GM12892 (cell line): ENCODE measurements at places on chromosomes 3 and 15.

- no peak for DNase-seq
Measured at GRCh38 chr3:157329551-157329950, 107.1 kb upstream of the PTX3 start.

GRCh38 chr3:151501171-151501922, 40.5 kb upstream of the IGSF10 start:
- no peak for DNase-seq

DNA sequence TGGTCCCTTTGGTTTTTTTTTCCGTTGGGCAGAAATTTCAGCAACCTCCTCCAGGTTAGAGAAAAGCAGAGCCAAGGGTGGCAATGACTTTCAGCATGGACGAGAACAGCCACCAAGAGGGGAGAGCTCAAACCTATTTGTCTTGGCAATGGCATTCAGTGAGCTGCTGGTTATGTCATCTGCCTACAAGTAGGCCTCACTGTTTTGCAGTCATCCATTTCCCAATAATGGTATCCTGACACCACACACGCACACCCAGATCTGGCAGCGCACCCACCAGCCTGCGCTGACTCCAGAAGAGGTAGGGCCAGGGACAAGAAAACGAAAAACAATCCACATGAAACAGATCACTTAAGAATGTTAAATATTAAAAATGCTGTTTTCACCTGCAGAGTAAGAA, 92.3 kb downstream of the MAGI1 start:
- DNase-seq: no peak

DNA sequence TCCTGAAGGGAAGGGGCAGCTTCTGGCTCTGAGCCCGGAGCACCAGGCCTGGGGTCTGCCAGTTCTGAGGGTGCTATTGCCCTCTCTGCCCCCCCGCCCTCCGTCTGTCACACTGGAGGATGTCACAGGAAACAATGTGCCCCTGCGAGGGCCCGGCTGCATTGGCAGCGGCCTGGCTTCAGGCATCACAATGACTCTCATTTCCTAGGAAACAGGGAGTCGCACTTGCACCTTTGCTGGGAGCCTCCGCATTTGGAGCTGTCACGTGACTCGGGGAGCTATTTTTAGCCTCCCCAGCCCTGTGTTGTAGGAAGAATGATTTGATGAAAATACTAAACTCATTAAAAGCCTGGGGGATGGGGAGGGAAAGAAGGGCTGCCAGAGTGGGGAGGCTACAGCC, 518.9 kb downstream of the SHQ1 start:
- no peak for DNase-seq

- DNase-seq: no peak
Measured at GRCh38 chr15:37081983-37082382, 18.4 kb downstream of the MEIS2 start.

GRCh38 chr15:50077176-50077575, 41.9 kb downstream of the ATP8B4 start:
- DNase-seq: no peak

GRCh38 chr3:27658741-27659140, 63.4 kb downstream of the EOMES start:
- DNase-seq: no peak

DNA sequence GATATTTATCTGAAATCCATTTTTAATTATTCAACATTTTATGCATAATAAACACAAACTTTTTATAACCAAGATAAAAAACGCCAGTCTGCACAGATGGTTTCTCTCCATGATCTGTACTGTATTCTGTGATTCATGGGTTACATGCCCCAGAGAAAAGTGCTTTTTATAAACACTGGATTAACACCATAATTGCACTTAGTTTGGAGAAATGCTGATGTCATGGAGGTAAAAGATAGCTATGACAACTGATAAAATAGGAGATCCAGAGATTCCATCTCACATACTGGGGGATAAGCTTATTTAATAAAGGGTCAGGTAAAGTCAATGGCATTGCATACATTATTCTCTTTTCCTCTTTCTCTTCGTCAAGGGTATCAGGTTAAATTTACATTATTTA, 1460.4 kb upstream of the ALCAM start:
- DNase-seq: no peak

GRCh38 chr15:65300924-65301441, 3.5 kb upstream of the RNU5B-1 start:
- no peak for DNase-seq

GRCh38 chr15:41975669-41976068, 3.3 kb upstream of the EHD4 start:
- DNase-seq: no peak

GRCh38 chr3:11238060-11238459, 34.1 kb upstream of the ATG7 start:
- no peak for DNase-seq

DNA sequence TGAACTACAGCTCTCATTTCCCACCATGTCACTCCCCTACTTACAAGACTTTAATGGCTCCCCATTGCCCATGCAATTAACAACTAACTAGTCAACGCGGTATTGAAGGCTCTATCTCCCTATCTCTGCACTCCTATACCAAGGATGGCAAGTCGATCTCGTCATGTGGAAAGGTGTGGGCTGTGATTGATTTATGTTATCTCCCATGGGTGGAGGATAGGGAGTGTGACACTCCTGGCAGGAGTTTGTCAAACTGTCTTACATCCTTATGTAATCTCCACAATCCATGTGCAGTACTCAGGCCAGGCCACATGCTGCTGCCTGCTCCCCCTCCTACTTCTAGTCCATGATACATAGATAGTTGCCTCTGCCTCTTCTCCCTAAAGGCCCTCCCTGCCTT, 3.2 kb upstream of the RORA start:
- no peak for DNase-seq

GRCh38 chr3:129586746-129587430, 19.6 kb downstream of the PLXND1 start:
- DNase-seq: no peak

GRCh38 chr3:73604451-73604850, 20.3 kb downstream of the PDZRN3 start:
- DNase-seq: no peak

- no peak for DNase-seq
Measured at GRCh38 chr15:43998607-43999006, 171.8 kb downstream of the WDR76 start.

DNA sequence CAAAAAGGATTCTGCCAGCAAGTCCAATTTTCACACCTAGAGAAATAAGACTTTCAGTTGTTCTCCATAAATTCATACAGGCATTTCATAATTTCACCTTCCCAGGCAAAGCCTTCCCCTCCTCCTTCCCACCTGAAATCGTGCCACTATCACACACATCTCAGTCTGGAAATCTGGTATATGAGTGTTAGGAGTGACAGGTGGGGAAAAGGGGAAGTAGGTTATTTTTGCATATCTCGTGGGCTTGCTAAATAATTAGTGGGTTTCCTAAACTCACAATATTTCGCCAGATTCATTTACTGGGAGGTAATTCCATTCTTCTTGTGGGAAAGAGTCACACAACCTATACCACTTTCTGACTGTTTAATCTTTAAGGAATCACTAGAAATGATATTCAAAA, 7.4 kb downstream of the ALDH1A2 start:
- DNase-seq: no peak

DNA sequence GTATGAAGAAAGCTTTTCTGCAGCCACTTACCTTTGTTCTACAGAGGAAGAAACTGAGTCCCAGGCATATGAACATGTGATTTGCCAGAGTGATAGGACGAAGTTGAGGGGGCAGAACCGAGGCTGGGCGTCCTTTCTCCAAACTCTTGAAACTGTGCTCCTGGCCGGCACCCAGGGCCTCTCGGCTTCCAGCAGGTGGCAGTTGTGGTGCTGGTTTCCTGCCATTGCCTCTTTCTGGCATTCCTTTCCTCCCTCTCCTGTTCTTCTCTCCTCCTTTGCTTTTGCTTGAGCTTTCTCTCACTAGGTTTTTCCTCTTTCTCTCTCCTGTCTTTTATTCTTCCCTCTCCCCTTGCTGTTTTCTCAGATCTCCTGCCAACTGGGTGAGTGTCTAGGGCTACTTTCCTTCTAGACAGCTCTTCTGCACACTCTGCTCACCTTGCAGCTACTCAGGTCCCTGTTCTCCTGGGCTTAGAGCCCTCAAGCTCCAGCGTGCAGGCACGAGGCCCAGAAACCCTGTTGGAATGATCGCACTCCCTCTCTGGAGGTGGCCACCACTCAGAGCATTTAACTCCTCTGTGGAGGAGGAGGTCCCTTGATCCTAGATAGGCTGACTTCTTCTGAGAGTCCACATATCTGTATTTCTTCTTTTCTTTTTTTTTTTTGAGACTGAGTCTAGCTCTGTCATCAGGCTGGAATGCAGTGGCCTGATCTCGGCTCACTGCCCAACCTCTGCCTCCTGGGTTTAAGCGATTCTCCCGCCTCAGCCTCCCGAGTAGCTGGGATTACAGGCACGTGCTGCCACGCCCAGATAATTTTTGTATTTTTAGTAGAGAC, 26.2 kb downstream of the TRAK1 start:
- DNase-seq: no peak
